ENCODE measurements at places on chromosomes 2 and 18. TPM values are rescaled to one million over a fixed set of nuclear protein-coding genes. Genes with fewer than 3 reads are reported as not detected.

GRCh38 chr2:97812931-97813330 is 99.6 kb downstream of the ZAP70 start:
- no peak for DNase-seq

- DNase-seq = no peak
Observed at GRCh38 chr2:165647409-165647808, 146.6 kb downstream of the GALNT3 start.

GRCh38 chr2:38182492-38183003 is 106.6 kb upstream of the CYP1B1 start:
- no peak for DNase-seq

DNA sequence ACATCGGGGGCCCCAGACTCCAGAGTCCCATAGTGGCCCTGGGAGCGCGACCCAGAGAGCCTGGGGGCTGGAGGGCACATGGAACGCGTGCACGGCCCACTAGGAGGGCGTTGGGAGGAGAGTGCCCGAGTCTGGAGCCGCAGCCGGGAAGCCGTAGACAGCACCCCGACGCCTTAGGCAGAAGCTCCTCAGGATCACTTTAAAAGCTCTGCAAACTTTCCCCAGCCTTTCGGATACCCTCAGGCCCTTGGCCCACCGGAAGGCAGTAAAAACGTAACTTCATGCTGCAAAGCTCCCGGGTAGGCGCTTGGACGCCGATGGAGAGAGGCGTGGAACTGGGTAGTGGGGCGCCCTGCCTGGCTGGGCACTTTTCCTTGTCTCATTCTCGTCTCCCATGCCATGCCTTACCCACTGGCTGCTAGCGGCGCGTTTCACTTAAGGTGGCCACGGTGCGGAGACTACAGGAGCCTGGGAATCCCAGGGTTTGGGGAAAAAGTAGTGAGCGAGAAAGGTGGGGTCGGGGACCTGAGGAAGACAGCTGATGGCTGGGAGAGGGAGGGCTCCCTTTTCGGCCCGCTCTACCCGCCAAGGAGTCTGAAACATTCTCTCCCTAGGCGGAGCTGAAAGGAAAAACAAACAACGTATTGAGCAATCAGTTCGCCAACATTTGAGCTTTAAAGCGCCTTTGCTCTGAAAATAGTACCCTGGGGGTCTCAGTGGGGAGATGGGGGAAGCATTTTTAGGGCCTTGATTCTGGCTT is 141.8 kb downstream of the MEIS1 start:
- DNase-seq = peak; percentile 29

DNA sequence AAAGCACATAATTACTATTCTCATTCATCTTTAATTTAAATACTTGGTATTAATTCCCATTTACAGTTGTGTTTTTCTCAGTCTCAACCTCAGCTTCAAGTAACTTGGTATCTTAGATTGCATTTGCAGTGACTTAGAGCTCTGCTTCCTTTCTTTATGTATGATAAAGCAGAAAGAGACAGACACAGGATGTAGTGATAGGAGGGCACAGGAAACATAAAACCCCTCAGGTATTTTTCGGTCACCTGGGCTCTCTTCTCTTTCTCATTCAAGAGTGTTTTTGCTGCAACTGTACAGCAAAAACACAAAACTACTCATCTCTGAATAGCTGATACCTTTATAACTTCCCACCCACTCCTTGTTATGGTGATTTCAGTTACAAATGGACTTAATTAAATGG is 83.1 kb downstream of the KCTD18 start:
- no peak for DNase-seq

DNA sequence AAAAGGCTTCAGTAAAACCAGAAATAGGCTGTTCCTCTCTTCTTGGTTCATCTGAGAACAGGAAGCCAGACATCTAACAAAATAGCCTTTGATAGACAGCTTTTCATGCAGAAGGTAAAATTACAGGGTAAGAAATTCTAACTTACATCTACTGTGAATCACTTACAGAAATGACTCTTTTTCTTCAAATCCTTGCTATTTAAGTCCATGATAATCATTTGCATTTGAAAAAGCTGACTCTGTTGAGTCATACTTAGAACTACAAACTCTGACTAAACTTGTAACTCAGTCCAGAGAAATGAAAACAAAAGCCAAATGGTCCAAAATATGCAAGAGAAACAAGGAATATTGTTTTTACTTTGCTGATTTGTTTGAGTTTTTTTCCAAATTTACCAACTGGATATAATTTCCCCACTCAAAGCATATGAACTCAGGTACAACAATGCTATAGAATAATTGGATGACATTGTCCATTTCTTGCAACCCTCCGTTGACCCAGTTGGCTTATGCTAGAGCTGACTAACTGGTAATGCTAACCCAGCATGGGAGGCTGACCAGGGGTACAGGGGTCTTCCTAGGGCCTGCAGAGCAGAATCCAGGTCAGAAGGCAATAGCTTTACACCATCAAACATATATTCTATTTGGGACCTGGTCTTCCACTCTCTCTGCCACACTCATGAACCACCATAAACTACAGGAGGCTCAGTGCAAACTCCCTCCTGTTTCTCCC is 18.8 kb upstream of the MREG start:
- DNase-seq = no peak

DNA sequence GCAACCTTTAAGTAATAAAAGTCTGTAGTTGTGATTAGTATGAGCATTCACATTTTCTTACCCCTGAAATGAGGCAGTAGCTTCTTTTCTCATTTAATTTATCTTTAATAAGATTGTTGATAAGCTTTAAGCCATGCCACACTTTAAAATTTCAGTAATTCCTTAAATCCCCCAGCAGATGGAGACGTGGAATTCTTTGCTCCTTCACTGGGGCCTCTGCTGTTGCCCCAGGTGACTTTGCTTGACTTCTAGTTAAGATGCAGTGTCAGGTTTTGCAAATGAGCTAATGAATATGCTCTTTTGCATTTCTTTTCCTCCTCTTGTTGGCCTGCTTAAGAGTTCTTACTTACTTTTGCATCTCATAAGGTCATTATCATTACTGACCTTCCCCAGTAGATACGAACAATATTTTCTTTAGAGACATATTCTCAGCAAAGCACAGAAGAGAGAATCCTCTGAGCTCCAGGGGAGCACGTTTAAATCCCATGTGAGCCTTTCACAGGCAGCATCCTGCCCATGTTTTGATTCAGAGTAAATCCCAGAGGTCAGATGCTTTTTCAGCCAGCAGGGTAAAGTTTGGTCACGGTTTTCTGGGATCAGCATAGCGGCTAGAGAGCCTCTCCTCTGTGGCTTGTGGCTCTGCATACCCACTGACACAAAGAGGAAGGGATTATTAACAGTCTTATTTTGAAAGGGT is 222.9 kb downstream of the PTPRM start:
- peak; percentile 44 for DNase-seq

Gene SPATA3
- not detected for total RNA-seq

Gene PEX13
- 37.4 TPM for total RNA-seq

Gene ADGRF3
- total RNA-seq = 0.09 TPM

Gene CENPO
- total RNA-seq = 58.3 TPM

Gene DUSP2
- total RNA-seq = 13.6 TPM
